ENCODE measurements at places on chromosomes 13 and 19.

DNA sequence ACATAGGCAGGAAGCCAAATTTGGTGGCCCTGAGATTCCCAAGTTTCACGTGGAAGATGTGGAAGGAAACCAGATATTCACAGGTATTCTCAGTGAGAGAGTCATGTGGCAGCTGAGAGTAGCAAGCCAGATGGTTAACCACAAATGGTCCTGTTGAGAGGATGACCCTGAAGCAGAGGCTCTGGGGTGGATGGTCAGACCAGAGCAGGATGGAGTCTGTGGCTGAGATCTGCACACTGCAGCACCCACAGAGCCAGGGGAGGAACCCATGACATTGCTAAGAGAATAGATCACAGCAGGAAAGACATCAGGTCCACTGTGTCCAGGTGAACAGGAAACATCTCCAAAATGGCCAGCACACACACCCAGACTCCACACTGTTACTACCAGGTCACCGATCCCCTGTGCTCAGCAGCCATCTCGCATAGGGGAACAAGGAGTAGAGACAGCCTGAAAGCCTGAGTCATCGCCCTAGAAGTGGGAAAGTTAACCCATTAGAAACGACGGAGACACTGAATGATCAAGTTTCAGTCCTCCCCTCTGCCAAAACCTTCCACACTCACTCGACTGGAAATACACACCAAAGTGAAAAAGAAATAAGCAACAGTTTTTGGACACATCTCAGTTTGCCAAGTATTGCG lies 160.0 kb downstream of the RBM26 start:
- DNase-seq: no peak

- DNase-seq: no peak
These were observed 874 bp downstream of the TRIM28 start for GRCh38 chr19:58544591-58545285.

- DNase-seq: no peak
These were observed 199.6 kb downstream of the UQCRFS1 start for GRCh38 chr19:29013325-29013724.

- DNase-seq: no peak
These were observed 128.9 kb downstream of the COG6 start for GRCh38 chr13:39784347-39784746.

DNA sequence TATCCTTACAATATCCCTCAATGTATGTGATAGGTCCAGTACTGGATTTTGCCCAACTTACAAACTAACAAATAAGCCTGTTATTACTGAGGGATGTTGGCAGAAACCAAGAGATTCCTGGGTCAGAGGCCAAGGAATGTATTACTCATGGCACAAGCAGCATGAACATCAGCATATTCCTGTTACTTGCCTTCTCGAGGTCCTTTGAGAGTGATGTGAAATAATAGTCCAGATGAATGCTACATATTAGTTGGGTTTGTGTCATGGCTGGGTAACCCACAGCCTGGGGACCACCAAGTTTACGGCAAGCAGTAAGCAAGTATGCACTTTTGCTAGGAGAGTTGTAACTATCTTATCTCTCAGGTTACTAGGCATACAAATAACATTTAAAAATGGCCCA lies 384.5 kb upstream of the GPC6 start:
- DNase-seq: no peak

All from NCI-H187 (cell line).